NCI-H1092 (cell line): ENCODE measurements at places on chromosomes 2 and 18.

DNA sequence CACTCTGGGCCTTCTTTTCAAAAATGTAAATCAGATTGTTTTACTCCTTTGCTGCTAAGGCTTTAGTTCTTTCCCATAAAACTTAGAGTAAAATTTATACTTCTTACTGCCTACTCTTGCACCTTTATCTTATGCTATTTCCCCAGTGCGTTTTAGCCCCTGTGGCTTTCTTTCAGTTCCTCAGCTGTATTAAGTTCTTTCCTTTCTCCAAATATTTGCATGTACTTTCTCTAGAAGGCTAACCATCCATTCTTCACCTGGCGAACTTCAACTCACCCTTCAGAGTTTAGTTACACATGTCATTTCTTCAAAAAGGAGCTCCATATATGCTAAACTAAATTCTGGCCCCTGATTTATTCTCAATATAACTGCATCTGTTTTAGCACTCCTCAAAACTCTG is 160.7 kb downstream of the FSHR start:
- DNase-seq = no peak

GRCh38 chr18:30288662-30289414 is 753.7 kb downstream of the DSC3 start:
- DNase-seq = no peak

- DNase-seq = no peak
These were observed 22.3 kb downstream of the CUL3 start for GRCh38 chr2:224562831-224563230.

GRCh38 chr2:227180770-227181169 is 16.3 kb downstream of the COL4A3 start:
- no peak for DNase-seq

- no peak for DNase-seq
These were observed 42.4 kb downstream of the ZSWIM2 start for GRCh38 chr2:186806591-186806990.

DNA sequence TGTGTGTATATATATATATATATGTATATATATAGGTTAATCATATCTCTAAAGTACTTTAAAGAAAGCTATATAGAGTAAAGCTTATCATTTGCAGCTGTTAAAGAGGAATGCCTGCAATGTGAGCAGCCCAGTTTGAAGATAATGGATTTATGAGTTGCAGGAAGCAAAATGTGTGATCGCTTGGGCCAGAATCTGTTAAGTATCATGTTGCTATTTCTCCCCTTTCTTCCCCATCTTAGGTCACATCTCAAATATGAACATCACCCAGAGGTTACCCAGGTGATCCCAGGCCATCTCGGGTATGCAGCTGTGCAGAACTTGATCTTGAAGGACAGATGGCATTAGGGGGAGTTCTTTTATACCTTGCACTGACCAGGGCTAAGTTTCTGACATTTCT is 316.5 kb downstream of the MTX2 start:
- no peak for DNase-seq

- DNase-seq = no peak
These were observed 726.0 kb downstream of the KCNJ3 start for GRCh38 chr2:155424518-155424917.

- DNase-seq = no peak
These were observed 704.9 kb downstream of the DCDC2C start for GRCh38 chr2:4408321-4408720.

GRCh38 chr2:21070341-21071257 is 26.7 kb upstream of the APOB start:
- DNase-seq = no peak

DNA sequence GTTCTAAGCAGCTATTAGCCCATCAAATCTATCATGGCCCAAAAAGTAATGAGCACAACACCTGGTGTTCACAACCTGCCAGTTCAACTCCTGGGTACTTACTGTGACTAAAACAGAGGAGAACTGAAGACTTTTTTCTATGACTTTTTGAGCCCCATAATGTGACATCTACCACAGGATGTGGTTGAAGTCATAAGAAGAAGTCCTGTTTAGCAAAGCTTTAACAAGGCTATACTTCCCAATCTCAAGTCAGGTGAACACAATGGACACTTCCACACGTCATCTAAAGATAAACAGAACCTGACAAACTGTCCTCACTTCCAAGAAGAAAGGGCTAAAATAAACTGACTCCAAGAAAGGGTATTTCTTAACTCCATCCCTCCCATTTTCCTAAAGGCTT is 138.8 kb downstream of the ATAD2B start:
- DNase-seq = no peak

GRCh38 chr2:157929871-157930667 is 53.9 kb upstream of the ACVR1 start:
- no peak for DNase-seq
